ENCODE measurements at places on chromosomes 11 and 22. TPM values are rescaled to one million over a fixed set of nuclear protein-coding genes. Genes with fewer than 3 reads are reported as not detected.

The TBX10 gene
- not detected for total RNA-seq

The OR51B2 gene
- not detected for total RNA-seq

The ST3GAL4 gene
- 26.6 TPM for total RNA-seq

The MPPED2 gene
- not detected for total RNA-seq

The OVCH2 gene
- not detected for total RNA-seq

The NECTIN1 gene
- total RNA-seq: 9.9 TPM

The OR52I1 gene
- total RNA-seq: not detected

The TSGA10IP gene
- not detected for total RNA-seq

The LARGE2 gene
- total RNA-seq: 3.4 TPM

The IL18 gene
- 98.4 TPM for total RNA-seq

Measured in A549 treated with DMSO at 1 μM for 4 hours (cell line).